ENCODE measurements at places on chromosomes 2 and 18.

- no peak for DNase-seq
These were observed 11.2 kb downstream of the ANKAR start for GRCh38 chr2:189685540-189686229.

- no peak for DNase-seq
These were observed 514.4 kb upstream of the HS6ST1 start for GRCh38 chr2:128832946-128833663.

GRCh38 chr2:152622219-152622618, 95.0 kb downstream of the PRPF40A start:
- no peak for DNase-seq

- no peak for DNase-seq
These were observed 58.7 kb downstream of the AFTPH start for GRCh38 chr2:64582774-64583340.

DNA sequence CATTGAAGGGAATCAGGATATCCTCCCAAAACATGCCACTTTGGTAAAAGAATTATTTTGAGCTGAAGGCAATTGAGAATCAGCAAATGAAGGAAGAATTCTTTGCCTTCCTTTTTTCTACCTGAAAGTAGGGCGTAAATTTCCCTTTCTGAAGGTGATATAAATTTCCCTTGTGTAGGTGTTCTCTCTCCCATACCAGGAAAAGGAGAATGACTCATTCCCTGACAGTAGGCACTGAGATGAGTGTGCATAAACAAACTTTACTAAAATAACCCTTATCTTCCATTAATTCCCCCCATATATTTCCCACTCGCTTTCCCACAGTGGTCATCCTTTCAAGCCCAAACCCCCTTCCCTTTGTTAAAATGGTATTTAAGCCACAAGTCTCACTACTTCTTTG, 1339.0 kb downstream of the LRP1B start:
- DNase-seq, result no peak

DNA sequence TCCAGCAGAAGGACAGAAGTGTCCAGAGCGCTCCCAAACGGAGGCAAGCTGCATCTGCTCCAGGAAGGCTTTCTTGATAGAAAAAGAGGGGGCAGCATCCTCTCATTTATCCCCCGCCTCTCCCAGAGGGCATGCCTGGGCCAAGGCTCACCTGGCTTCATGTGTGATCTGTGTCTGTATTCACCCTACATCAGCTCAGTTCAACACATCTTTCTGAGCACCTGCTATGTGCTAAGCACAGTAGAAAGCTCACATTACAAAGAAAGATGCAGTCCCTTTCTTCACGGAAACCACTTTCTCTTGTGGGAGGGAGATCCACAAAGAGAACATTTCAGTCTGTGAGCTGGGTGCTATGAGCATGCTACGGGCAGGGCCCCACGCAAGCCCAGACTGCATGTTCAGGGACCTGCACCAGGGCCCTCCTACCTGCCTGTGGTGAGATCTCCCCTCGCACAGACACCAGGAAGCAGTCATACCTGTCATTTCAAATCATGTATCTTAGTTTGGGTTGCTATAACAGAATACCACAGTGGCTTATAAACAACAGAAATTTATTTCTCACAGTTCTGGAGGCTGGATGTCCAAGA, 90.7 kb downstream of the PDCL3 start:
- no peak for DNase-seq

DNA sequence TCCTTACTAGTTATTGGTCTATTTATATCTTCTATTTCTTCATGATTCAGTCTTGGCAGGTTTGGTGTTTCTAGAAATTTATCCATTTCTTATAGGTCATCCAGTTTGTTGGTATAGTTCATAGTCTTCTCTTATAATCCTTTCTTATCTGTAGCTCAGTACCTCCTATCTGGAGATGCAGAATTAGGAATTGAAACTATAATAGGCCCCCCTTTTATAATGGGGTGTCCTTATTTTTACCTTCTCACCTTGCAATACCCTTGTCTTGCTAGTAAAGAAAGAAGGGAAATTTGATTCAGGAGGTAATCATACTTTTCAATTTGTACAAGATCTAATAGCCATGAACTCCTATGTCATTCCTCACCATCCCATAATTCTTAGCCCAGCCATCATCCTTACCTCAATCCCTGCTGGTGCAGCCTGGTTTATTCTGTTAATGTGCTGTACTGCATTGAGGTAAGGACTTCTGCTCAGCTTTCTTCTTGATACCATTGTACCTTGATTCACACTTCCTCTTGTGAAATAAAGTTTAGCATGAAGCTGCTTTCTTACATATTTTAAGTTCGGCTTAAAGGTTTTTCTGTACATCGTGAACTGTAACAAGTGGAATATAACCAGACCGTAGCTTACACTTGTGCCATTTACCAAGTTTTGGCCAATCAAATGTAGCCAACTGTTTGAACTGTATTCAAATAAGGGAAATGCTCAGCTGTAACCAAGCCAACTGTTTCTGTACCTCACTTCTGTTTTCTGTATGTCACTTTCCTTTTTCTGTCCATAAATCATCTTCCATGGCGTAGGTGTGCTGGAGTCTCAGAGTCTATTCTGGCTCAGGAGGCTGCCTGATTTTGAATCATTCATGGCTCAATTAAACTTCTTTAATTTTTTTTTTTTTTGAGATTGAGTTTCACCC, 40.1 kb upstream of the PTH2R start:
- no peak for DNase-seq

DNA sequence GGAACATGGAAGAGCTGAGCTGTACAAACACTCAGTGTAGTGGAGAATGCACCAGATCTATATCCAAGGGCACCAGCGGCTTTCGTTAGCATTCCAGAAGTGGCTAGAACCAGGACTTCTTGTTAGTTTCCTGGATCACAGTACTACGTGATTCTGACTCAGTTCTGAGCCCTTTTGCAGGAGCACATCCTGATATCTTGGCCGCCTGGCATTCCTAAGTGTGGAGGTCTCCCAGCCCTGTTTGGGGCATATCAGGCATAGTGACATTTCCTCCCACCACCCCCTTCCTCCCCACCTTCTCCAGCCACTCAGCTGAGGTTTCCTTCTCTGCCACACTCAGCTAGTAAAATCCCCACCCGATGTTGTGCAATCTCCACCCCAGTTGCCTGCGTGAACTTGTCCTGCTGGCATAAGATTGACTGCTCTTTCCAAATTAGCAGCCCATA, 63.4 kb downstream of the BMP10 start:
- DNase-seq, result no peak

DNA sequence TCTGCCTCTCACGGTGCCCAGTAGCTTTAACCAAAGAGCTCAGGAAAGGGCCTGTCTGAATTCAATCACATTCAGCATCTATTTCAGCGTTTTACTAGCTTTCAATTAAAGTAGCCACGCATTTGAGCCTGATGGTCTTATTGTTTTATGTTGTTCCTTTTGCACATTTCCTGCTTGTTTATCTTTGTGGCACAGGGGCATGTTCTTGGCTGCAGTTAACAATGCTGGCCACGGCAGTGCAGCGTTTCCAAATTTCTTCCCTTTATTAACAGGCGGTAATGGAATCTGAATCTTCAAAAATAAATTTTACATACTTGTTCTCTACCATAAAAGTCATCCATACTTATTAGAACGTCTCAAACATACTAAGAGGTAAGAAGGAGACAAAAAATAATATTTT, 46.2 kb downstream of the HPCAL1 start:
- DNase-seq, result no peak

- DNase-seq, result no peak
These were observed 16.8 kb upstream of the KCNJ3 start for GRCh38 chr2:154681741-154682140.

DNA sequence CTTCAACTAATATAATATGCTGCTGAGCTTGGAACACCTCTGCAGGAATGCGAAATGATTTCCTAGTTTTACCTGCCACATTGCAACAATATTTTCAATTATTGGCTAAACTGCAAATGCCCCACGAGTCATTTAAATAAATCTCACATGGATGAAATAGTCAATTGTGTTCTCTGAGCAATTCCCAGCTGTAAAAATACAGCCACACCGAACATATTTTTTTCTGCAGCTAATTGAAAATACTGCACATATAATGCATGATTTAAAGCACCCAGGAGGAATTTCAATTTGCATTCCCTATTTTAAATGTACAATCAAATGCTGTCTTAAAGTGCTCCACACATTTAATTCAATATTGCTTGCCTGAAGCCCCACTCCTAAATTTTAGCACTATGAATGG, 18.6 kb downstream of the SERPINE2 start:
- DNase-seq, result no peak

GRCh38 chr2:218822622-218823021, 9.0 kb downstream of the PRKAG3 start:
- no peak for DNase-seq

DNA sequence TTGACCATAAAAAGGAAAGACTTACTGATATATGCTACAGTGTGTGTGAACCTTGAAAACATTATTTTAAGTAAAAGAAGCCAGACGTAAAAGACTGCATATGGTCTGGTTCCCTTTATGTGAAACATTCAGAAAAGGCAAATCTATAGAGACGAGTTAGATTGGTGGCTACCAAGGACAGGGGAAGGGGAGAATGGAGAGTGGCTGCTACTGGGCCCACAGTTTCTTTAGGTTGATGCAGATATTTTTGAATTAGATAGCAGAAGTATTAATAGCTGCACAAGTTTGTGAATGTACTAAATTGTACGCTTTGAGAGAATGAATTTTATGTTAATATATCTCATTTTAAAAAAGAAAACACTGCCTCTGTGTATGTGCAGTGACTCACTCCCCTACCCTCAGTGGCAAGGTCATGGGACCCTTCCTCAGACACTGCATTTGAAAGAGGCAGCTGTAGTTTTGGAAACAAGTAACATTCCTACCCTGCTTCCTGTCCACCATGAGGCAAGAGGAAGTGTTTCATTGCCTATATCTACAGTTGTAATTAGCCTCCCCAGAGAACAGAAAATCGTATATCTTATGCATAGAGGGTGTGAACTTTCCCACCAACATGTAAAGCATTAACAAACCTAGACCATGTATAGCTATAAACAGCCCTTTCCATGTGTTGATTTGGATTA, 29.8 kb upstream of the ARMC9 start:
- no peak for DNase-seq

DNA sequence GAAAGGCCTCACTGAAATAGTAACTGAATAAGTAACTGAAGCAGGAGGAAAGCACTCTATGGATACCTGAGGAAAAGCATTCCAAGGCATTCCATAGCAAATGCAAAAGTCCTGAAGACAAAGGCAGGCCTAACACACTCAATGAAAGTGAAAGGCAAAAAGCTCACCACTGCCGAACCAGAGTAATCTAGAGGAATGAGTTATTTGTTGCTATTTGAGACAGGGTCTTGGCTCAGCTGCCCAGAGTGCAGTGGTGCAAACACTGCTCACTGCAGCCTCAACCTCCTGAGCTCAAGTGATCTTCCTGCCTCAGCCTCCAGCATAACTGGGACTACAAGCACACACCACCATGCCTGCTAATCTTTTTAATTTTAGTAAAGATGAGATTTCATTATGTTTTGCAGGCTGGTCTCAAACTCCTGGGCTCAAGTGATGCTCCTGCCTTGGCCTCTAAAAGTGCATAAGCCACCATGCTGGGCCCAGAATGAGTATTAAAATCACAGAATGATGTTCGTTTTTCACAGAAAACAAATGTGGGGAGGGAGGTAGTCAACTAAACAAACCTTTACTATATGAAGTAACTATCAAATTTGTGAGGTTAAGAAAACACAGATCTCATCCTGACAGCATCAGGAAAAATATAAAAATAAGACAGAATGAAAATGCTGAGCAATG, 17.9 kb downstream of the PIAS2 start:
- no peak for DNase-seq

- no peak for DNase-seq
These were observed 279.7 kb downstream of the MEIS1 start for GRCh38 chr2:66714610-66715009.

GRCh38 chr2:67208887-67209500, 188.1 kb upstream of the ETAA1 start:
- no peak for DNase-seq

DNA sequence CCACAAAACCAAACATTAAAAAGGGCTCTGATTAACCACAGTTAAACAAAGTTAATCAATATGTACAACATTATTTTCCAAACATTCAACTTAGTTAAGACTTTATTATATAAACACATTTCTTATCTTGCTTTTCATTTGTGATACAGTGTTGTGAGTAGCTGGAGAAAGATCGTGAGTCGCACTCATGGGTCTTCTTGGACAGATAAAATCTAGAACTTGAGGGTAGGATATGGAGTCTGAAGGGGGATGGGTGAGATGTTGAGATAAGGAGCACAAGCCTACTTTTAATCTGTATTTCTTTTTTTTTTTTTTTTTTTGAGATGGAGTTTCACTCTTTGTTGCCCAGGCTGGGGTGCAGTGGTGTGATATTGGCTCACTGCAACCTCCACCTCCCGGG, 22.6 kb upstream of the TMEM214 start:
- no peak for DNase-seq

- no peak for DNase-seq
These were observed 18.5 kb upstream of the BCL2L11 start for GRCh38 chr2:111102216-111102615.

GRCh38 chr2:27798486-27798885, 27.0 kb downstream of the MRPL33 start:
- no peak for DNase-seq

DNA sequence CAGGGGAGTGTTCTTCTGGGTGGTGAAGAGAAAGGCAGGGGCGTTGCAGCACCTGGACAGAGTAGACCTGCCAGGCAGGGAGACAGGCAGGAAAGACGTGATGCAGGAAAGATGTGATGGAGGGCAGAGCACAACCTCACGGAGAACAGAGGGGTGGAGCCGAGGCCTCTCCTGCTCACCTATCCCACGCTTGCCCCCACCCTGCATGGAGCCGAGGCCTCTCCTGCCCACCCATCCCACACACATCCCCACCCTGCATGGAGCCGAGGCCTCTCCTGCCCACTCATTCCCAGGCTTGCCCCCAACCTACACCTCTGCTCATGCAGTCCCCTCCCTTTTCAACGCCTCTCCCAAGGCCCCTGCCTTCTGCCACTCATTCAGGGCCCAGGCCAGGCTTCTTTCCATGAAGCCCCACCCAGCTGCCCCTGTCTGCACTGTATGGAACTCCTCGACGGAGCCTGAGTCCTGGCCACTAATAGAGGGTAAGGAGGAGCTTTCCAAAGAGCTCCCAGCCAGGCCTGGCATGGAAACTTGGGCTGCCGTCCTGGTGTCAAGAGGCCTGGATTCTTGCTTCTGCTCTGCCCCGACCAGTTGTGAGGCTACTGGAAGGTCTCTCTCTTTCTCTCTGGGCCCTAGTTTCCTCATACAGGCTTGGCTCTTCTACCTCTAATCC, 32.0 kb upstream of the LOXHD1 start:
- no peak for DNase-seq

DNA sequence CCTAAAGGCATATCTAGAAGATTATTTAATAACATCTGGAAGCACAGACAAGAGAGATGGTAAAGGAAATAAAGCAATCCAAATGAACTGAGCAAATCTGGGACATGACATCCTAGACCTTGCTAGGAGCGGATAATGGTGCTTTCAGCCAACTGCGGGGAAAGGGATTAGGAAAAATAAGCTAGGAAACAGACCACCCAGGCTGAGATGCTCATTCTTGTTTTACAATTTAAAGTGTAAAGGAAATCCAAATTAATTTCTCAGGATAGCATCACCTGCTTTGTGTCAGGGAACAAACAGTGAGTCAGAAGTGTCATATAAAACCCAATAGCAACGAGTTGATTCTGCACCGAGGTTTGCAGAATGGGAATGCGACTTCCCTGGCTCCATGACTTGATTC, 112.5 kb upstream of the CXCR4 start:
- no peak for DNase-seq
